ENCODE measurements at places on chromosomes 5 and 9.

GRCh38 chr9:98640394-98640793 is 68.3 kb downstream of the GABBR2 start:
- DNase-seq: no peak

- no peak for DNase-seq
These were observed 935.9 kb upstream of the COX7C start for GRCh38 chr5:85681871-85682270.

- DNase-seq: no peak
These were observed 448.6 kb upstream of the MPDZ start for GRCh38 chr9:13728131-13728530.

DNA sequence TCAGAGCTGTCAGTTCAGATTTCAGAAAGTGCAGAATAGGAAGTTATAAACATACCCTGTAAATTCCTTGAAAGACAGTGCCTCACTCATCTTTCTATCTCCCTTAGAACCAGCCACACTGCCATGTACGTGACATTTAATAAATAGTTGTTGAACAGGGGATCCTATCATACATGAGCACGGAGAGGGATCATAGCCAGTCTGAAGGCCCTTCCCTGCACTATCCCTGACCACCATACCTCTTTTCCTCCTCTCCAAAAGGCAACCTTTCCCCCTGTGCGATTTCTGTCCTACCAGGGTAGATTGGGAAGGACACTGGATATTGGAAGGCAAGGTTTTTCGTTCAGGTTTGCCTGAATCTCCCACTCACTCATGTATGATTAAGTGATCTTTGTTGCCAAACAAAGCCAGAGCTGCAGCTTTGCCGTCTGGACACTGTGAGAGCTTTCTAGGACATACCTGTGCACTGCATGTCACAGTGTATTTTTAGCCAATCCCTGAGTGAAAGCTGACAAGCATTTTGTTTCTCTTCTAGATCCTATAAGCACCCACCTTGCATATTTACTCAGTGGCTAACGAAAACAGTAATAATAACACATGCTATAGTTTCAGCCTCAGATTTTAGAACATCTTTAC is 986.5 kb upstream of the WWC1 start:
- no peak for DNase-seq

DNA sequence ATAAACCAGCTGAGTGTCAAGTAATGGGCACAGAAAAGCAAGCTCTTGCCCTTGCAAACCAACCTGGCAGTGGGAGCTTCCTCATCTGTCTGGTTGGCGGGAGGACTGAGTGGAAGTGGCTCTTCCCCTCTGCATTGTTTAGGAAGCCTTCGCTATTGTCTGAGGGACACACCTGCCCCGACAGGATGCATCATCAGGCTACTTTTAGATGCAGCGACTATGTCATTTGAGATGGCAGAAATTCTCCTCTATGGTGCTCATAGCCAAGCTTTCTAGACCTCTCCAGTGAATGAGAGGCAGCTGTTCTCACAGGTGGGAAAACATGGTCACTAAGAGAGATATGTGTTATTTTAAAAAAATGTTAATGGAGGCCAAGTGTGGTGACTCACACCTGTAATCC is 104.0 kb downstream of the DOCK8 start:
- no peak for DNase-seq

DNA sequence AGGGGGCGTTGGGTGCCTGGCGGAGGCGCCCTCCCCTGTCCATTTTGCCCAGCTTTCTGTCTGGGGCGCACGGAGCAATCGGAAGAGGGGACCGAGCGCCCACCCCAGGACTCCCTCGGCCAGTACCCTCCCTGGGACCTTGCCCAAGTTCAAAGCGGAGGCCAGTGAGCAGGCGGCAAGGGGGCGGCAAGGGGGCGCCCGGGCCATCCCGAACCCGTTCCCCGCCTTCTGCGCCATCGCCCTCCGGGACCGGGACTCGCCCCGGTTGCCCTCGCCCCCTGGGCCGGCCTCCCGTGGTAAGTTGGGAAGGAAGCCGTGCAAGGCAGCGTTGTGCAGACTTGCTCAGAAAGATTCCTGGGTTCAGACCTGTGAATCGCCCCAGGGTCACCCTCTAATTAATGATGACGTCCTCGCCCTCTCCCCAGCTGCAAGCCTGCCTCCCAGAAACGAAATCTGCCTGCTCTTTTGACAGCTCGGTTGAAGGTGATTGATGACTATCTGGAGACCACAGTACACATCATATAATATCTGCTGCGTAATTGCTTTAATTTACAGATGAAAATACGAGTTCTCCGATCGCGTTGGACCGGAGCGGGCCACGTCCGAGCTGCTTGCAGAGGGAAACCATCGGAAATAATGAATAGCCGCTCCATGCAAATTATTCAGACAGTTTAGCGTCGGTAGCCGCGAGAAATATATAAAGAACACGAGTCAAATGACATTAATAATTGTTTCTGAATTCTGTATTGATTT is 1.4 kb upstream of the IRX4 start:
- no peak for DNase-seq

DNA sequence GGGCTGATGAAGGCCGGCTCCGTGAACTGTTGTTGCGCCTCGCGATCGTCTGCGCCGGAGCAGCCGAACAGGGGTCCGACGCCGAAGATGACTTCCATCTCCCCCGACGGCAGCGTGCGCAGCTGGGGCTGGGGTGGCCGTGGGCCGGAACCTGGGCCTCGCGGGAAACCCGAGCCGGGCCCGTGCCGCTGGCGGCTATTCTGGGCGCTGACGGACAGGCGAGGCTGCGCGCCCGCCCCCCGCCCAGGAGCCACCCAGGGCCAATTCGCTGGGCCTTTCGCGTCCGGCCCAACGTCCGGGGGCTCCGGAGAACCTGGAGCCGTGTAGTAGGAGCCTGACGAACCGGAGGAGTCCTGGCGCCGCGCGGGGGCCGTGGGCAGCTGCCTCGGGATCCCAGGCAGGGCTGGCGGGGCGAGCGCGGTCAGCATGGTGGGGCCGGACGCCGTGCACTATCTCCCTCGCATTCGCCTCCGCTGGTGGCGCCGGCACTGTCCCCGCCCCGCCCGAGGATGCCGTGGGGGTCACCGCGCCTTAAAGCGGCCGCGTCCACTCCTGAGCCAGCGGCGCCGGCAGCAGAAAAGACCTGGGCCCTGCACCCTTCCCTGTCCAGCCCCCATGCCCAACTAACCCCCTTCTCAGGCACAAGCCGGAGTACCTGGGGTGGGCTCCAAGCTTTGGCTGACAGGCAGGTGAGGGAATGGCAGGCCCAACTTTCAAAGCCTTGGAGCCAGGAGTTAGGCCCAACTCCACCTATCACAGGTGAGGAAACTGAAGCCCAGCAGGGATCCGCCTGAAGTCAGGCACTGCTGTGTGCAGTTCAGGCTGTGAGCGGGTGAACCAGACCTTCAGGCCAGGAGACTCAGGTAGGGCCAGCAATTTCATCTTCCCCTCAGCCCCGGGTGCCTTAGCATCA is at the start of gene PROB1:
TSS of gene PROB1 (minus strand) at position 451 of the 913 bp plus-strand sequence. CDS start at position 428, 23 bp downstream.
- DNase-seq: no peak

DNA sequence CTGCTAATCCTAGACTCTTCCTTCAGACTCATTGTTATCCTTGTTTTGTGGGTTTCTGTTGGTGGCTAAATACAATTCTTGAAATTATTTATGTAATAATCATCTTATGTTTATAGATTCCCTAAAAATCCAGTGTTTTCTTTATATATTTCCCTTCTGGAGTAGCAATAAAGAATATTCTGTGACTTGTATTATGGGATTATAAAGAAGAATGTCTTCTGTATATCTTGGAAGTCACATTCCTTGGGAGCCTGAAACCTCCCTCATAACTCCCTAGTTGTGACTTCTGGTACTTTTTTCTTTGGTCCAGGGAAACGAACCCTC is 356.1 kb downstream of the TMEM167A start:
- no peak for DNase-seq

DNA sequence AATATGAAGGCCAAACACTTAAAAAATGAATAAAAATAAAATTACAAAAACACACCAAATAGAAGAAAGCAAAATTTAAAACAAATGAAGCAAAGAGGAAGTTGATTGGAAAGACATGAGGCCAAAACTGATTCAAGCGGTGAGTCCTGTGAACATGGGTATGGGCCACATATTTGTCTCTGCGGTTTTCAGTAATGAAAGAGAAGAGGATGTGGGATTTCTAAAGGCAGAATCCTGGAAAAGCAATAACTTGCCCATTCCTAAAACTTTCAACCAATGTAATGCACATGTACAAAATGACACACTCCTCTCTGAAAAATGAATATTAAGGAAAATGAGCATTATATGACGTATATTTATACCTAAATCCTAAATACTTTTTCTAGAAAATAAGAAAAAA is 263.7 kb downstream of the SEMA5A start:
- no peak for DNase-seq

GRCh38 chr5:150801117-150801927 is 22.8 kb downstream of the SMIM3 start:
- DNase-seq: no peak

DNA sequence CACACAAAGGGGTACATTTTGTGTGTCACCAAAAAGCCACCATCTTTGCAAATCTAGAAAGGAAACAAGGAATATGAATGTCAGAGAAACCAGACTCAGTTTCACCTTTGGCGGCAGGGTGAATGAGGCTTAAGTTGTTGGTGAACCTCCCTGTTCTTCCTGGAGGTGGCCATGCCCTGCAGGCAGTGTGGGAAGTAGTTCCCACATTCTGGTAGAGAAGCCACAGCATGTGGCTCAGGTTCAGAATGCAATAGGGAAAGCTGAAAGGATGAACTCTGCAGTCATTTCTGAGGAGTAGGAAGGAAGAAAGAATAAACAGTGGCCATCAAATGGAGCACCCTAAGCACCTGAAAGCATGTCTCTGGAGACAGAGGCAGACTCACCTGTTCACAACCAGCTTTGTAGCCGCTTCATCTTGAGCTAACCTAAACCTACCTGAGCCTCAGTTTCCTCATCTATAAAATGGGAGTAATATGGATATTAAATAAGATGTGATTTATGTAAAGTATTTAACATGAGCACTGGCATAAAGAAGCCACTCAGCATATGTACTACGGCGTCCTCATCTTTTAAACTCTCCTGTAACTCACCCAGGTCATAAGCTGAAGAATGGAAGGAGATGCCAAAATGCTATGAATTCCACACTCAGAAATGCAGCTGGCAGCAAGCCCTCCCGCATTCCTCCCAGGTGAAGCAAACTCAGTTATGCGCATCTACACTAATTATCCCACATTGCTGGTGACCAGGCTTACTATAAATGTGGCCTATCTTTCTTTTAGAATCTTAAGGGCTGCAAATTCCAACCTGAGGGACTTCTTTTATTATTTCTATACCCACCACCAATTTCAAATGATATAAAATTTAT is 86.0 kb downstream of the ZNF608 start:
- DNase-seq: no peak

GRCh38 chr5:146001544-146002190 is 65.3 kb downstream of the SH3RF2 start:
- no peak for DNase-seq

DNA sequence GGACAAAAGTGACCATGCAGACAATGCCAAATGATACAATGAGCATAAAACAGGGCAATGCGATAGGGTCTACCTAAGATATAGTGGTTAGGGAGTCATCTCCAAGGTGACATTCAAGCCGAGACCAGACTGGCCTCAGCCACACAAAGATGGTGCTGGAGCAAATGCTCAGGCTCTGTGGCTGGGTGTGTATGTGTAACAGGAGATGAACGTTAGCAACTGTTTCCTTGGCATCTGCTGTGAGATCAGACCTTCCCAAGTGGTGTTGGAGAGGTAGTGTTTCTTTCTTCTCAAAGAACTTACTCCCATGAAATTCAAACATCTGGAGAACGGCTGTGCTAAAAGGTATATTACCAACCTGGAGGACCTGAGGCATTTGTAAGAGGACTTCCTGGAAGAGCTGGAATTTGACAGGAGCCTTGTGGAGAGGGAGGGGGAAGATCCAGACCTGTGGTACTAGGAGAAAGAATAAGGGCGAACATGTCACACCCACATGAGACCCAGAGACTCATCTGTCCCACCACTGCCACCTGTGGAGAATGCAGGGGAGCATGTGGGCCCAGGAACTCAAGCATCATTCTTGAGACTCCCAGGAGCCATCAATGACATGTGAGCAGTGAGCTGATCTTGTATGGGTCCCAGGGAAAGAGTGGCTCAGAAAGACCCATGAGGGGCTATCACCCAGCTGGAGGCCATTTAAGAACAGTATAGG is 21.4 kb upstream of the ANXA6 start:
- no peak for DNase-seq

Measured in stimulated activated CD8-positive, alpha-beta memory T cell treated with anti-CD3 and anti-CD28 coated beads, Interleukin-4, amount 100 ng/mL, for 4 hours (primary cell).